ENCODE measurements at places on chromosomes 3 and 15.

DNA sequence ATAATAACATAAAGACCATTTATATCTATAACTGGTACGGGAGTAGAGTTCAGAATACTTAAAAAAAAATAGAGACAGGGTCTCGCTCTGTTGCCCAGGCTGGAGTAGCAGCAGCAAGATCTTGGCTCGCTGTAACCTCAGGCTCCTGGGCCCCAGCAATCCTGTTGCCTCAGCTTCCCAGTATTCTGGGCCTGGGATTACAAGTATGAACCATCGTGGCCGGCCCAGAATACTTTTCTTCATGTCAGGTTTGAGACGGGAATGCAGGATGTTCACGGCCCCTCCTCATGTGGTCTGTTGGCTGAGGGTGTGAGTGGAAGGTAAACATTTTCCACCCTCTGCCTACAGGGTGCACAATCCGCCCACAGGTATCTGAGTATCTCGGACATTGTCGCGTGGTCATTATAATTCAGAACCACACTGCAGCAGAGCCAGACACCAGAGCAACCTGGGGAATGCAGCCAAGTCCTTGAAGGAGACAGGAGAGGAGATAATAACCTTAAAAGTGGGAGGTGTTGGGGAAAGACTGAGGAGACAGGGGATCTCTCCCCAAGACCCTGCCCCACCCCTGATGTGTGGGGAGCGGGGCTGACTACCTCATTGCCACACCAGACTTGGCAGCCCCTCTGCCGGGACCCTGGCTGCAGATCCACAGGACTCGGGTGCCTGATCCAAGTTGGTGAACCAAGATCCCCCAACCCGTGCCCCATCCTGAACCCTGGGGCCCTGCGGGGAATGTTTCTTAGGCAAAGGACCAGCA, 106.8 kb downstream of the ADCY5 start:
- no peak for DNase-seq

DNA sequence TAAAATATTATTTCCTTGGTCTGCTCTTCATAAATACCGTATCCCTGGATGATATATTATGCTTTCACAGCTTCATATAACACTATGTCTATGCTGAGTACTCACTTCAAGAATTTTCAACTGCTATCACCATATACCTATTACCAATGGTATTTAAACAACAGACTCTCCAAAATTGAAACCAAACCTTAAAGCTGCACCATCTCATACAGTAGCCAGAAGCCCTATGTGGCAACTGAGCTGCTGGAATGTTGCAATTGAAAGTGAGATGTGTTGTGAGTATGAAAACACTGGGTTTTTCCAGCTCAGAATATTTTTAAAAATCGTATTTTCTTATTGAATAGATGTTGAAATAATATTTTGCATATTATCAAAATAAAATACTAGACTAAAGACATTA, 130.1 kb upstream of the GOLGA6L6 start:
- no peak for DNase-seq

DNA sequence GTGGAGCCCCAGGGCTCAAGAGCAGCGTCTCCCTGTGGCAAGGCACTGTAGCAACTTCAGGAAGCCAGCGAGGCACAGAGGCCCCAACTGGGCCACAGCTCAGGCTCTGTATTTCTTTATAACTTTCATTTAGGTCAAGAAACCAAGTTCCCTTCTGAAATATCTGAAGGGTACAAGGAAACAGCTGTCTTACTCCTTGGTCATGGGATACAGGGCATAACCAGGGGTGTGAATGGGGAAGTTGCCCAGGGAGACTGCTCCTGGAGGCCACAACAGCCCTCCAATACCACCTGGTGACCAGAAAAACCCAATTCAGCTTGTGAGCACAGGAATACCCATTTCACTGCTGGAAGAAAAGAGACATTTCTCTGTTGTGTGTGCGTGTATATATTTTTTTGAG, 13.3 kb upstream of the SPTBN5 start:
- DNase-seq: no peak

DNA sequence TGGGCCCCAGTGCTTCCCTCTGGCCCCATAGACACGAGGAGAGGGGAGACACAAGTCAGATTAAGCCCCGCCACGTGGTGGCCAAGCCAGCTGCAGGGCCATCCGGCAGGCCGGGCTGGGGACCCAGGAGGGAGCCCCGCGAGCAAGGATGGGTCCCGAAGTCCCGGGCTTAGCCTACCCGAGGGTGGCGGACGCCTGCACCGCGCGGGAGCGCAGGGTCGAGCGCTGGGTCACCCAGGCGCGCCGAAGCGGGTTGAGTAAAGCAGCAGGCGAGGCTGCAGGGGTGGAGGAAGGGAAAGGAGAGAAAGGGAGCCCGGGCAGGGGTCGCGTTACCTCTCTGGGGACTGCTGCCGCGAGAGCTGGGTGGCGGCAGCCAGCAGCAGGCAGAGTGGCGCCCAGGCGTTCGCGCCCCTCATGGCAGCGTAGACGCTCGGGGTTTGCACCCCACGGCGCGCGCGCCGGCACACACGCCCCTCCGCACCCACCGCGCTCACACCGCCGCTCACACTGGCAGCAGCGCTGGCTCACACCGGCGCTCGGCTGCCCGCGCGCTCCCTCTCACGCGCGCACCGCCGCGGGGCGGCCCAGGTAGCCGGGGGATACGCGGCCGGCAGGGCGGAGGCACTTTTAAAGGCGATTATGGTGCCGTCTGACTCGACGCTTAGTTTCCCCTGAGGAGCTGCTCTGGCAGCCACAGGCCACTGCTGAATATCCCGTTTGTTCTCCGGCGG, at the start of gene PCOLCE2:
Gene PCOLCE2, minus strand, starts transcription at position 603 of the 731 bp plus-strand sequence. Its CDS starts 187 bp downstream, at position 416.
- DNase-seq: no peak

DNA sequence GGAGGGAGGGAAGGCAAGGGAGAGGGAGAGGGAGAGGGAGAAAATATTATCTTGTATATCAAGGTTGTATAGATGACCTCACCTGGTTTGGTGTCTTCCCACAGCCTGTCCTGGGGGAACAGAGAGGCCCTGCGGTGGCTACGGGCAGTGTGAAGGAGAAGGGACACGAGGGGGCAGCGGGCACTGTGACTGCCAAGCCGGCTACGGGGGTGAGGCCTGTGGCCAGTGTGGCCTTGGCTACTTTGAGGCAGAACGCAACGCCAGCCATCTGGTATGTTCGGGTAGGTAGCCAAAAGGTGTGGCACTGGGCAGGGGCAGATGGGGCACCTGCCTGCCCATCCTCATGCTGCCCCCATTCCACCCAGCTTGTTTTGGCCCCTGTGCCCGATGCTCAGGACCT, 7.1 kb downstream of the CRELD1 start:
- no peak for DNase-seq

DNA sequence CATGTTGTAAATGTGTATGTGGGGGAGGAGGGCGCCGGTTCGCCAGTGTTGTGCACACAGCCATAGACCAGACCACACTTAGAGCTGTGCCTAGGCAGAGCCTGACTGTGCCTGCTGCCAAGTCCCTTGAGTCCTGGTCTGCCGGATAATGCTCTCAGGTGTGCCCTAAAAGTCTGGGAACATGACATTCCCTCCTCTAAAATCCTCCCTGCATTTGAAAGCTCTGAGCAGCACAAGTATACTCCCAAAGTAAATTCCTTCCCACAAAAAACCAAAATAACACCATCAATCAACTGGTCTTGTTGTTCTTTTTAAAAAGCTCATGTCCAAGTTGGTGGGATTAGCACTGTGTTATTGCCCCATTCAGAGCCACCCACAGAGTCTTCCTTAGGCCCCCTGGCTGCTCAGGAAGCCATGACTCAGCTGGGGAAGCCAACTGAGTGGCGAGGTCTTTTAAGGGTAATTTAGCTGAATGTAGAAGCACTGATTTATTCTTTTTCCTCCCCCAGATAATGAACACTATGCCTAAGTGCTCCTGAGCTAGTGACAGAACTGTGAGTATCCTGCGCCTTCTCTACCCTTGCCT, 147.8 kb upstream of the MCTP2 start:
- no peak for DNase-seq

DNA sequence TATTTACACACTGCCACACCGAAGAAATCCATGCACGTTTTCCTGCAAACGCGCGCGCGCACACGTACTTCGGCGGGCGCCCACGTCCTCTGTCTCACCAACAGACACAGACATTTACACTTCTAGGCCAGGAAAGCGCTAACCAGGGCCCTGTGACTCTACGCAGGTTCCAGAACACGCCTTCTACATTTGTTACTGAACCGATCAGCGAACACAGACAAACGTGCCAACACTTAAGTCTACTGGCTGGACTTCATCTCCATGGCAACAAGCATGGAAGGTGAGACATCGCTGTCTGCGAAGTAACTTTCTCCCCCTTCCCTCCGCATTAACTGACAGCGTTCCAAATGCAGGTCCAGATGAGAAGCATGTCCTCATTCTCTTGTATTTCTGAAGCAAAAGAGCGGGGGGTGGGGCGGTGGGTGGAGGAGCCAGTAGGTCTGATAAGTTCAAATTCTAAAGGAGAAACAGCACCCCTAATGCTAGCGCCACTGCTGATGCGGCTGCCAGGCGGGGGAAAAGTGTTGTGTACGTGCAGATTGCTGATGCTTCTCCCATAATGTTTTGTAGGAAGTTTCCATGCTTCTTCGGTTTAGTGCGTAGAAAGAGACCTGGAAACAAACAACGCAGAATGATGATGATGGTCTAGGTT, at the start of gene CTXN2:
Gene CTXN2, plus strand, starts transcription at position 92 of the 652 bp plus-strand sequence. CDS start 9,636 bp downstream, outside the sequence.
- no peak for DNase-seq

- DNase-seq: no peak
Observed at GRCh38 chr3:167188592-167188991, 191.5 kb downstream of the ZBBX start.

DNA sequence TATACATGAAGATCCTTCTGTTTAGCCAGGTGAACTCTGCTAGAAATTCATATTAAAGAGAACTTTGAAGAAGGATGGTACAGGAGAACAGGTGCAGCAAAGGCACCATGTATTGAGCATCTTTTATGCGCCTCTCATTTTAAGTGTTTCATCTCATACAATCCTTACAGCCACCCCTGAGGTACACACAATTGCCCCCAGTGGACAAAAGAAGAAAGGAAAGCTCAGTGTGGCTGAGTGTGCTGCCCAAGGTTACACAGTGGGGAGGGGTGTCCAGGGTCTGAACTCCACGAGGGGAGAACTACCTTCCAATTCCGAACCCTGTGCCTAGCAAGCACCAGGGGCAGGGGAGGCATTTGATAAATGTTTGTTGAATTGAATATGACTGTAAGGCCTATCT, 98.6 kb downstream of the MECOM start:
- DNase-seq: no peak

GRCh38 chr15:73150831-73151230, 98.6 kb downstream of the NEO1 start:
- DNase-seq: no peak

DNA sequence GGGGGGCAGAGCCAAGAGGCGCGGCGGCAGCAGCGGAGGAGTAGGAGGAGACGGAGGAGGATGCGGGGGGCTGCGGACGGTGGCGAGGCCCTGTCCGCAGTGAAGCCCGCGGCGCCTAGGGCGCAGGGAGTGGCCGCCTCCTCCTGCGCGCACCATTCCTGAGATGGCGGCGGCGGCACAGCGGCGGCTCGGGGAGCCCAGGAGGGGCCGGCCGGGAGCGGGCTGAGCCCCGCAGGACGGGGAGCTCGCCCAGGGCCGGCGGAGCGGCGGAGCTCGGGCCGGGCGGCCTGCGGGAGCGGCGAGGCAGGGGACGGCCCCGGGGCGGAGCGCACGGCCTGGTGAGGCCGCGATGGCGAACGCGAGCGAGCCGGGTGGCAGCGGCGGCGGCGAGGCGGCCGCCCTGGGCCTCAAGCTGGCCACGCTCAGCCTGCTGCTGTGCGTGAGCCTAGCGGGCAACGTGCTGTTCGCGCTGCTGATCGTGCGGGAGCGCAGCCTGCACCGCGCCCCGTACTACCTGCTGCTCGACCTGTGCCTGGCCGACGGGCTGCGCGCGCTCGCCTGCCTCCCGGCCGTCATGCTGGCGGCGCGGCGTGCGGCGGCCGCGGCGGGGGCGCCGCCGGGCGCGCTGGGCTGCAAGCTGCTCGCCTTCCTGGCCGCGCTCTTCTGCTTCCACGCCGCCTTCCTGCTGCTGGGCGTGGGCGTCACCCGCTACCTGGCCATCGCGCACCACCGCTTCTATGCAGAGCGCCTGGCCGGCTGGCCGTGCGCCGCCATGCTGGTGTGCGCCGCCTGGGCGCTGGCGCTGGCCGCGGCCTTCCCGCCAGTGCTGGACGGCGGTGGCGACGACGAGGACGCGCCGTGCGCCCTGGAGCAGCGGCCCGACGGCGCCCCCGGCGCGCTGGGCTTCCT, at the start of gene GPR27:
Gene GPR27, plus strand, starts transcription at position 155 of the 909 bp plus-strand sequence. Its CDS starts 195 bp downstream, at position 350.
- DNase-seq: no peak

DNA sequence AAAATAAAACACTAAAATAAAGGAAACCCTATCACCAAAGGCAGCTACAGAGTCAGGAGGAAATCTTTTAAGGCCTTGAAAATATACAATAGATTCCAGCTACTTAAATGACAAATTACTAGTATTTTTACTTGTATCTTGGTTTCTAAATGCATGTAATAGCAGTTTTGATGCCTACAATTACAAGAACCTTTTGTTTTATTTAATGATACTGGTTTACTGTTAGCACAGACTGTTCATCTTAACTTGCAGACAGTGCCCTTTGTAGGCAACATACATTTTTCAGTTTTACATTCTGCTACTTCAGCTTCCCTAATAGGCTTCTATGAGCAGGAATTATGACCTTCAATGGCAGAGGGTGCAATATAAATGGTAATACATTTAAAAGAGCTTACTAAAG, 54.1 kb downstream of the ZNF280D start:
- DNase-seq: no peak

- no peak for DNase-seq
Observed at GRCh38 chr3:44125882-44126281, 115.8 kb upstream of the TOPAZ1 start.

DNA sequence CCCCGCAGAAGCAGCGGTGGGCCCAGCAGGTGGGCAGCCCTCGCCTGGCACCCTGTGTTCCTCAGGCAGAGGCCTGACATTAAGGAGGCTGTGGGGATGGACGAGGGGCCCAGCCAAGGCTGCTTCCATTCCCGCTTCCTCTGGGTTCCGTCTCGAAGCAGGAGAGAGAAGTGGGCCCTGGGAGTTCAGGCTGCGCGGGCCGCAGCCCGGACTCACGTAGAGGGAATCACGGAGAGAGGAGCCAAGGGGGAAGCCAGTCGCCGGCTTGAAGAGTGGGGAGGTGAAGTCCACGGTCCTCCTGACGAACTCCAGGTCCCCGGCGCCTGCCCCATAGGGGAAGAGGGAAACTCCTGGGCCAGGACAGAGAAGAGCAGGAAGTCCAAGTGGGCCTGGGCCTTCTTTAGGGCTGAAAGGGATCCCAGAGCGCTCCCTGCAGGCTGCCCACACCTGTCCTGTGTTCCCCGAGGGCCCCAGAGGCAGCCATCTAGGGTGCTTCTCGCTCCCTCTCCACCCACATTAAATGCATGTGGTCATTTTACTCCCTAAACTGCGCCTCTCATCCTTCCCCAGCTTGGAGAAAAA, 37.7 kb downstream of the MUC4 start:
- DNase-seq: no peak

All from stimulated activated CD4-positive, alpha-beta T cell treated with anti-CD3 and anti-CD28 coated beads, Interleukin-1b, Interleukin-23, amount 100 ng/mL, for 4 hours (primary cell).